ENCODE measurements at places on chromosomes 6 and 20.

- H3K4me3 ChIP-seq = no peak overlapping the region
- H3K27ac ChIP-seq = no peak overlapping the region
- DNase-seq = no peak
- H3K4me1 ChIP-seq = no peaks in the 10 kb centered on the region
These were observed 92.8 kb downstream of the ADAT2 start for GRCh38 chr6:143357561-143358255.

- H3K36me3 ChIP-seq = no peaks in the 10 kb centered on the region
- DNase-seq = peak; percentile 3
- H3K4me1 ChIP-seq = peaks cover 6% of the 10 kb centered on the region
- no peaks in the 10 kb centered on the region for H3K27me3 ChIP-seq
- no peak overlapping the region for H3K4me3 ChIP-seq
These were observed 172.7 kb upstream of the NOX3 start for GRCh38 chr6:155628306-155628705.

GRCh38 chr20:1888796-1889463, 6.3 kb upstream of the SIRPA start:
- H3K27me3 ChIP-seq = peaks cover 47% of the 10 kb centered on the region
- peaks cover 1% of the 10 kb centered on the region for H3K4me1 ChIP-seq
- no peak overlapping the region for H3K27ac ChIP-seq
- no peak overlapping the region for H3K4me3 ChIP-seq

GRCh38 chr6:159312206-159312605, 143.0 kb downstream of the FNDC1 start:
- H3K27me3 ChIP-seq = no peaks in the 10 kb centered on the region
- no peak overlapping the region for H3K4me3 ChIP-seq
- H3K4me1 ChIP-seq = no peaks in the 10 kb centered on the region

- no peak for DNase-seq
- no peak overlapping the region for H3K4me3 ChIP-seq
- no peaks in the 10 kb centered on the region for H3K27me3 ChIP-seq
- H3K27ac ChIP-seq = no peak overlapping the region
- H3K36me3 ChIP-seq = no peaks in the 10 kb centered on the region
These were observed 80.8 kb downstream of the RCAN2 start for GRCh38 chr6:46410334-46410953.

DNA sequence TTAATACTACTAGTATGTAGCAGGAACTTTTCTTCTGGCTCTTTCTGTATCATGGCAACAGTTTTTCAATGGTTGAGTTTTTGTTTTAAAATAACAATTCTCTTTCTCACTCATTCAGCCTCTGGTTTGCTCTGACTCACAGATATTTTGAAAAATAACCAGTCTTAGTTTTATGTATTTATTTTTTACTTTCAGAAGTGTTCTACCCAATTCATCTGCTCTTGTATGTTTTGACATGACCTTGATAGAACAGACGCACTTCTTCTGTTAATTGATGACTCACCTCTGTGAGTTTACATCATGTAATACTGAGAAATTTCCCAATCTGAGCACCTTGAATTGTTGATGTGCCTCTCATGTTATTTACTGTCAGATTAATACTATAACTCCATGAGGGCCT, 178.9 kb downstream of the SASH1 start:
- no peaks in the 10 kb centered on the region for H3K36me3 ChIP-seq
- no peak for DNase-seq
- H3K27ac ChIP-seq = peak overlapping the region; percentile 16

All from activated naive CD8-positive, alpha-beta T cell treated with anti-CD3 and anti-CD28 coated beads, Interleukin-2, amount 50 U/mL, for 24 hours (primary cell).